Upper lobe of right lung (tissue), 1 donor: ENCODE measurements at places on chromosomes 5 and 9.

DNA sequence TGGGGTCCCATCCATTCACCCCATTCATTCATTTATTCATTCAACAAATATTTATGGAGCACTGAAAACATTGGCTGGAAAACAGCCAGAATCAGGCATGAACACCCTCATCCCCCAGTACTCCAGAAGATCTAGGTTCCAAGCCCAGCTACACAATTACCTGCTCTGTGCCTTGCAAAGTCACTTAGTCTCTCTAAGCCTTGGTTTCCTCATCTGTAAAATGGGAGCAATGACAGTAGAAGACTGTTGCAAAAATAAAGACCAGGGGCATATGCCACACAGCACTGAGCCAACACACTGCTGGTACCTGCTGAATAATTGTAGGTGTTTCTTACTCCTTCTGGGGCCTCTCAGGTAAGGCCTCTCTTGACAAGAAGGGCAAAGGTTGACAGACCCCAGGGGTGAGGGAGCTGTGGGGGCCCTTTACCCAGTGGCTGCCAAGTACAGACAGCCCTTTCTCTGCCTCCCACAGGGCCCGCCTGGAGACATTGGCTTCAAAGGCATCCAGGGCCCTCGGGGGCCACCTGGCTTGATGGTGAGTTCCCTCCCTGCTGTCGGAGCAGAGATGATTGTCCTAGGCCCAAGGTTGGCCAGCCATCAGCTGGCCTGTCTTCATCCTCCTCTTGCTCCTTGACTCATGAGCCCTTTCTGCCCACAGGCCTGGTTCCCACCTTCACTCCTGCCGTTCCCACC lies 22.6 kb upstream of the ORM1 start:
- peak; percentile 57 for DNase-seq

GRCh38 chr5:97923997-97924396 lies 741.0 kb upstream of the RIOK2 start:
- DNase-seq, result no peak

- peak; percentile 37 for DNase-seq
Measured at GRCh38 chr9:97557606-97558095, 56.2 kb downstream of the TMOD1 start.

DNA sequence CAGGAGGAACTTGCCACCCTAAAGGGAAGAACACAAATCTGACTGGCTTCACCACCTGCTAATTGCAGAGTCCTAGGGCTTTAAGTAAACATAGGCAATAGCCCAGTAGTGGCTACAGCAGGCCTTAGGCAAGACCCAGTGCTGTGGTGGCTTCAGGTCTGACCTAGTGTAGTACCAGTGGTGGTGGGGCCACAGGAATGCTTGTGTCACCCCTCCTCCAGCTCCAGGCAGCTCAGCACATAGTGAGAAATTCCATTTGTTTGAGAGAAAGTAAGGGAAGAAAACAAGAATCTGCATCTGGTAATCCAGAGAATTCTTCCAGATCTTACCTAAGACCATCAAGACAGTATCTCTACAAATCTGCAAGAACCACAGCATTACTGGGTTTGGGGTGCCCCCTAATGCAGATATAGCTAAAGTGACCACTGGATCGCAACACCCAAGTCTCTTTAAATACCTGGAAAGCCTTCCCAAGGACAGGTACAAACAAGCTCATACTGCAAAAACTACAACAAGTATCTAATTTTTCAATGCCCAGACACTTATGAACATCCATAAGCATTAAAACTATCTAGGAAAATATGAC lies 102.6 kb upstream of the TRPM3 start:
- no peak for DNase-seq

- no peak for DNase-seq
Measured at GRCh38 chr5:169545762-169546161, 37.8 kb upstream of the SPDL1 start.

DNA sequence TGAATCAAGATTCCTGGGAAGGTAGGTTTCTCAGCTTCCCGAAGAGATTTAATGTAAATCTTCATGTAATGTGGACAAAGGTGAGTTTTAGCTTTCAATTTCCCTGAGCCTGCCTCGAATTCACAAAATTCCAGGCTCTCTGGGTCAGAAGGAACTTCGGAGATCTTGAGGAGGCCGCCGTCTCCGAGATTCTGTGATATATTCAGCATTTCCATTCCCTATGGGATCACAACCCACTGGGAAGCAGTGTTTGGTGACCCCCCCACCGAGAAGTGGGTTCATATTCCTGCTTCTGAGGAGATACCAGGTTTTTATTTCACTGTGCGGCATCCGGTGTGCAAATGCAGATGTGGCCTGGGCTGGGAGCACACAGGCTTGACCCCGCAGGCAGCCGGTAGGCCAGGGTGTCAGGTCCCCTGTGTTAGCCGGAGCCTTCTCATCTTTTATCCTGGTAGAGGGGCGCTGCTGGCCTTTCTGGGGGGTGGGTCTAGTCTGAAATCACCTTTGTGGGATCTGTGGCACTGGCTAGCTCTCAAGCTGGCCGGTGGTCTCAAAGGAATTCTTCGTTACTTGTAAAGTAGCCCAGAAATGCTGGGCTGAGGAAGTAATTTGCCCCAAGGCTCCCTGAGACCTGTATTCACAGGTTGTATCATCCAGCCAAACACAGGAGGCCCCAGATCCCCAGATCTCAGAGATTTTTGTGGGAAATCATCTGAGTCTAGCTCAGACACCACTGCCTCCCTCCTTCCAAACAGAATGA lies 1.4 kb downstream of the PLEKHG4B start:
- DNase-seq, result no peak

DNA sequence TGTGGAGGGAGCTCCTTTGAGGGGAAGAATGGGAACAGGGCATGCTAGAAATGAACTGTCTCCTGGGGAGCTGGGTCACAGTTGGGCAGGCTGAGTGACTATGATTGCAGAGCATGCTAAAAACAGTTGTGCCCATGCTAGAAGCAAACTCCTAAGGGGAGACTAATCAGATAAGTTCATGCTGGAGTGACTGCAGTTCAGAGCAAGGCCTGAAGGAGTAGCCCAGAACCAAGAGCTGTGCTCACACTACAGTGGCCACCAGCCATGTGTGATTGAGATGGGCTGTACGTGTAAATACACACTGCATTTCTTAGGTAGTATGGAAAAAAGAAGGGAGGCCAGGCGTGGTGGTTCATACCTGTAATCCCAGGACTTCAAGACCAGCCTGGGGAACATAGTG lies 10.3 kb upstream of the AK1 start:
- DNase-seq, result no peak

- no peak for DNase-seq
Measured at GRCh38 chr9:32424616-32425015, 40.2 kb downstream of the ACO1 start.

GRCh38 chr9:106486685-106487084 lies 376.3 kb upstream of the ZNF462 start:
- no peak for DNase-seq

GRCh38 chr5:151178372-151178771 lies 20.8 kb upstream of the ANXA6 start:
- no peak for DNase-seq

DNA sequence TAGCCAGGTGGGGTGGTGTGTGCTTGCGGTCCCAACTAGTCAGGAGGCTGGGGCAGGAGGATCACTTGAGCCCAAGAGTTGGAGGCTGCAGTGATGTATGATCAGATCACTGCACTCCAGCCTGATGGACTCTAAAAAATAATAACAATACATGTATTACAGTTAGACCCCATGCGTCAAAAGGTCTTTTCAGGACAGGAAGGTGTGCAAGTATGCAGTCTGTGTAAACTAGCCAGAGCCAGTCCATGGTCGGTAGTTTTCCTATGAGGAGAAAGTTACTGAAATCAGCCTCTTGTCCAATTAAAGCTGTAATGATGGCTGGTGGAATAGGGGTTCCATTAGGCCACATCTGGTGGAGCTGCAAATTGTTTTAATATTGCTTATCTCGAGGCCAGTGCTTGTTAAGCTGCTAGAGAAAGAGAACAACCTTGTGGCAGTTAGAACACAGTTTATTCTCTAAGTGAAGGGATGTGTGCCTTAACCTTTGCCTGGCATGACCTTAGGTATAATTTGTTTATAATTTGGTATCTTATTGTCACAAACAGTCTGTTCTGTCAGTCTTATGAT lies 1.5 kb upstream of the STOM start:
- no peak for DNase-seq

DNA sequence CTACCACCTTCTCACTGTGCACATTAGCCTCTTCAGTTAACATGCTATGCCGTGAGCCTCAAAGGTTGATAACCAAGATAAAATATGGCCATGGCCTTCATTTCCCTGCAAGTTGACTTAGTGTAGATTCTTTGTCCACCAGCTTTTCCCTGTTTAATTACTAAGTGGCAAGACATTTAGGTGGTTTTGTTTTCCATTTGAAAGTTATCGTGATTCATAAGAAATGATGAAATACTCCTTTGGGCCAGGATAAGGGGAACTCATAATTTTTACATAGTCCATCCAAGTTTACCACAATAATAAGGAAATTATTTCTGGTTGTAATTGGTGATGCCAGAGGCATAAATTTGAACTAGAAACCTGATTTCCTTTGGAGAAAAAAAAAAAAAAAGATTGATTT lies 609.6 kb downstream of the TAF11L14 start:
- DNase-seq, result no peak

DNA sequence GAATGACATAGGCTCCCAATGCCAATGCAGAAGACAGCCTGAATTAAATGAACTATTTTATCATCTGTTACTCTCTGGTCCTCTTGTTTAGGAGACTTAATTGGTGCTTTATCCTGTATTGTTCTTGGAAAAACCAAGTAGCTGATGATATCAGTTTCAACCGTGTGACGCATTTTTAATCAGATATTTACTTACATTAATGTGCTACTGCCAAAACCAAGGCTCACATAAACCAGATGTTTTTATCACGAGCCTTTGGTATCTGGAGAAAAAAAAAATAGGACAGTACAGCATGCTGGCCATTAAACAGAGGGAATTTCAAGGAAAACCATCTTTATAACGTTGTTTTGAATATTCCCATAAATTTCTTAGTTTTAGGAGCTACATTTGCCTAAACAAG lies 90.1 kb downstream of the ICE1 start:
- no peak for DNase-seq

DNA sequence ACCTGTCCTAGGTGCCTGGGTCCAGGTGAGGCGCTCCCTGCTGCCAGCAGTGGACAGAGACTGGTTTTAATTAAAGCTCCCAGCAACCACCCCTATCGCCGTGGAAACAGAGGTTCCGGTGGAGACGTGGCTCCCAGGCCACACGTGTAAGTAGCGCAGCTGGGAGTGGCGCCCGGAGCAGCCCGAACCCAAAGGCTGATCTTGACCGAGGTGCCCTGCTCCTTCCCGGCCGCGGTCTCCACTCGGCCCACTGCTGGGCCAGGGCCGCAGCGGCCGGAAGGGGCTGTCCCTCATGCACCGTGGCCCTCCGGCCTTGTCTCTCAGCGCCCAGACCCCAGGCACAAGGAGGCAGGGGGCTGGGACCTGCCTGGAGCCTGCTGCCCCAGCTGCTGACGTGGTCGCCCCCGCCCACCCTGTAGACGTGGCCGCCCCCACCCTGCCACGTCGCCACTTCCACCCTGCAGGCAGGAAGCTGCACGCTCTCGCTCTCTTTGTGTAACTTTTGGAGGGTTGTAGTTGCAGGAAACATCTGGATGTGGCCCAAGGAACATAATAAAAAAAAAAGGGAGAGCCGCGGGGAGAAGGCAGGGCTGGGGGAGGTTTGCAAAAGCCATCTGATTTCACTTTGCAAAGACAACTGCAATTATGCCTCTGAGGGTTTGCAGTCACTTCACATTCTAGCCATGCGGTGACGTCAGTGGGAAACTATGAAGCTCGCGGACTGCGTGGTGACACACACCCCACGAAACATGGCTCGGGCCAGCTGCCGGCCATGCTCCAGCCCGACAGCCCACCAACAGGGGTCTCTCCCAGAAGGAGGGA lies 129.9 kb downstream of the RXRA start:
- DNase-seq, result peak; percentile 91

DNA sequence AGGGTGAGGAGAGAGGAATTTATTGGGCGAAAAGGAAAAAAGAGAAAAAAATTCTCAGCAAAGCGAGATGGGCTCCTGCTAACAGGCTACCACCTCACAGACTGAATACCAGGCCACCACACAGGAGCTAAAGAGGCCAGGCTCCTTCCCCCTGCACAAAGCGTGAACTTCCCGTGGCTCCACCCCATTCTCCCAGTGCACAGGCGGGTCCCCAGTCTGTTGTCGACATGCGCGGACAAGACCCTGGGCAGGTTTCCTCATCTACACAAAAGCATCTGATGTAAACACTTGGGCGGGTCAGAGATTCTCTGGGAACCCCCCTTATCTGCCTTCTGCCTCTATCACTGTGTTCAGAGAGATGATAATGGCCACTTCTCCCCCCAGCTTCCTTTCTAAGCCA lies 34.2 kb downstream of the IL31RA start:
- DNase-seq, result no peak

DNA sequence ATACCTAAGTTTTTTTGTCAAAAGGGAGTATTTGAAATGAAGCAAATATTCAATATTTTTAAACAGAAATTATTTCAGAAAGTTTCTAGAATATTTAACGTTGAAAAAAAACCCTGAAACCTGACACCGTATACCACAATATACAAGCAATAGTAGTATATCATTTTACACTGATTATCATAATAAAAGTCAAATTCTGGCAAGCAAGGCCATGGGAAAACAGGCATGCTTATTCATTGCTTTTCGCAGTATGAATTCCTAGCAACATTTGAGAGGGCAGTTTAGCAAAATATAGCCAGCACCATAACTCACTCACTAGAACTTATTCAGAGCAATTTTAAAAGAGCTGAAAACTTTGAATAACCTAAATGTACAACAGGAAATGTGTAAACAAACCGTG lies 46.1 kb downstream of the ERAP1 start:
- DNase-seq, result no peak

DNA sequence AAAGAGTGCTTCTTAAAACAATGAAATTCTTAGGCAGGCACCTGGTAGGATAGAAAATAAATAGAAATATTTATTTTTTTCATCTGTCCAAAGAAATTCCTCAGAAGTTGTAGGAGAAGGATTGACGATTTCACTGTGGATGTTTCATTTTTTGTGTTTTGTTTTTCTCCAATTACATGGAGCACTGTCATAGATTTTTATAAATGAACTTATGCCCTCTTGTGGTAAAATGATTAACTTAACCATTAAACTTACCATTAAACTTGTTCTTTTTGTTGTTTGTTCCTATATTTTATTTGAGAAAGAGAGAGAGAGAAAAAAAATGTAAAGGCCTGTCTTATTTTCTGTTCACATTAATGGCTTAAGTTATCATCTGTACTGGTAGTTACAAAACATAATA lies 339.2 kb downstream of the PRR16 start:
- DNase-seq, result no peak

DNA sequence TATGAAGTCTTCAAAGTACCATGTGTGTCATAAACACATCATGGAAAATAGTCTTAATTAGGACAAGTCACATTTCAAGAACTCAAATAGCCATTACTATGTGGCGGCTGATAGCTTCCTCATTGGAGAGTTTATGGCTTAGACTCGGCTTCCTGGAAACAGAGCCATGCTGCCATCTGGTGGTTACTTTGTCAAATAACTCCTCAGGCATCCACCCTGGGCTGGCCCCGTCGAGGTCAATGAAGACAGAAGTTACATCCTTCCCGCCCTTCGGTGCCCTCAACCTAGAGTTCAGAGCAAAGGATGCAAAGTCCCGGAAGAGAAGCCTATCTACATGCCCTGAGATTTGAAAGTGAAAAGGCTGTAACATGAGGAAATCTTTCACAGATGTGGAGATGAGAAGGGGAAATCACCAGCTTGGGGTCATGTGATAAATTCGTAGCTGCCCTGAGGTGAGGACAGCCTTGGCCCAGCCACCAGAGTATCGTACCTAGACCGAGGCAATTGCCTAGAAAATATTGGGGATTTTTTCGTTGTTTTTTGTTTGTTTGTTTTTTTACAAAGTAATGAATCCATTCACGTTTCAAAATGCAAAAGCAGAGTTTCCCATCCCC lies 45.5 kb upstream of the ZNF169 start:
- peak; percentile 71 for DNase-seq
